ENCODE measurements at places on chromosomes 6 and 20. TPM values are rescaled to one million over a fixed set of nuclear protein-coding genes. Genes with fewer than 3 reads are reported as not detected.

GRCh38 chr6:51913265-51913664, 174.1 kb downstream of the PKHD1 start:
- DNase-seq, result peak; percentile 5

DNA sequence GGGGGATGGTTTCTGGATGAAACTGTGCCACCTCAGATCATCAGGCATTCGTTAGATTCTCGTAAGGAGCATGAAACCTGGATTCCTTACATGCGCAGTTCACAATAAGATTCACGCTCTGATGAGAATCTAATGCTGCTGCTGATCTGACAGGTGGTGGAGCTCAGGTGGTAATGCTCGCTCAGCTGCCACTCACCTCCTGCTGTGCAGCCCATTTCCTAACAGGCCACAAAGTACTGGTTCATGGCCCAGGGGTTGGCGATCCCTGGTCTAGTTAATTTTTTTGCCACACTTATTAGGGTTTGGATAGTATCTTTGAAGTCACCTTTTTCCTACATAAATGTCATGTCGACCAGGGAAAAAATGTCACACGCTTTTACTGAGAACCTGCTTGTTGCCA, 96.8 kb upstream of the MLIP start:
- DNase-seq, result no peak

DNA sequence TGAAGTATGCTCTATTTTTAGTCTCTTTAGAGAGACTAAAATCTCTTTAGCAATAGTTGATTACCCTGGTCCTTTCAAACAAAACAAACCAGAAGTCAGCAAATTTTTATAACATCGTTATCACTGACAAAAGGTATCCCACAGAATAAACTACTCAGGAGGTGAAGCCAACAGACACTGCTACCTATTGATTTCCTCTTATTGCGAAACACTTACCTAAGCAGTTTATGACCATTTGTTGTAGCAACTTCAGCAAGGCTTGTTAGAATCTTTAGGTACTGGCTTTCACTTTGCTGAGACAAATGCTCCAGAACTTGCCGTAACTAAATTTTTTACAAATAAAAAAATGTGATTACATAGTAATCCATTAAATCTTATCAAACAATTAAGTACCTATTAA, 64.4 kb downstream of the HACE1 start:
- no peak for DNase-seq

Gene PTK7
- total RNA-seq, result not detected

Gene OPRM1
- not detected for total RNA-seq

Gene ALDH8A1
- total RNA-seq, result 1.6 TPM
